ENCODE measurements at places on chromosomes 4 and X.

DNA sequence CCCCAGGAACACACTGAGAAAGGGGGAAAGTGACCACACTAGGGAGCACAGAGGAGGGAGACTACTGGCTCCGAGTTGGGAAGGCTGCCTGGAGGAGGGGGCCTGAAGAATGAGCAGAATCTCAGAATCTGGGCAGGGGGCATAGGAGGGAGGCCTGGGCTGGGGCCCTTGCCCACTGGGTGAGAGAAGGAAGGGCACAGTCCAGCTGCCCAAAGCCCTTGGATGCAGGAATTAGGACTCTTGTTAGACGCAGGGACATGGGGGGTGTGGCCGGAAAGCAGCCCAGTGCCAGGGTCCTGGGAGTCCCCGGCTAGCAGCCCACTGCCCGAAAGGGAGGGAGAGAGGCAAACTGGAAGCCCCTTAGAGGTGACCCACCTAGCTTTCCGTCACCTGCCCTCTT is 1.9 kb upstream of the DUSP9 start:
- no peak for DNase-seq

GRCh38 chr4:167234316-167234881 is at the start of gene SPOCK3:
Gene SPOCK3, minus strand, starts transcription at chr4:167234494.
- no peak for DNase-seq

DNA sequence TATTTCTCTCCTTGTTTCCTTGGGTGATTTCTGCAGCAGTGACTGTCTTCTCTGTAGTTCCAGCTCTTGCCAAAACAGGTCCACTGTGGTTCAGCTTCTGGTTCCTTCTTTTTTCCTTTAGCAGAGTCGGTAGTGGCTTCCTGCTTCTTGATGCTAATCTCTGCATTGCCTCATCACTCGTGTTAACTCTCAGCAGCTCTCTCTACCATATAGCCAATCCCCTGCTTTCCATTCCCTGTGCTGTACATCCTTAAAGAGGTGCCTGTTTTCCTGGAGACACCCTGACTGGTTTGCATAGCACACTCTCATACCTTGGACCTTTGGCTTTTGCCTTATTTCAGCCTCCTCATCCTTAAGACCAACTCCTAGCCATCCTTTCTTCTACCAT is 191.2 kb upstream of the LNX1 start:
- no peak for DNase-seq

DNA sequence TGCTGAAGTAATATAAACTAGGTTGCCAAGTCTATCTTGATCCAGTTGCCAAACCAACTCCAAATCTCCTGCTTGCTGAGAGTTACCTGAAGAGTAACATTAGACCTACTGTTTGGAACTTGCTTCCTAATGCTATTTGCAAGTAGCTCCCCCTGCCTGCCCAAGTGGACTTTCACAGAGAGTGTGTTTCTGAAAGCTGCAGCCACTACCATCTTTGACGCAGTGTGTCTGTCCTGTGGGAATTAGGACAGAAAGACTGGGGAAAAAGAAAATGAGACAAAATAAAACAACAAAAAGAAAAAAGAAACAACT is 195.0 kb upstream of the HS3ST1 start:
- DNase-seq: no peak

DNA sequence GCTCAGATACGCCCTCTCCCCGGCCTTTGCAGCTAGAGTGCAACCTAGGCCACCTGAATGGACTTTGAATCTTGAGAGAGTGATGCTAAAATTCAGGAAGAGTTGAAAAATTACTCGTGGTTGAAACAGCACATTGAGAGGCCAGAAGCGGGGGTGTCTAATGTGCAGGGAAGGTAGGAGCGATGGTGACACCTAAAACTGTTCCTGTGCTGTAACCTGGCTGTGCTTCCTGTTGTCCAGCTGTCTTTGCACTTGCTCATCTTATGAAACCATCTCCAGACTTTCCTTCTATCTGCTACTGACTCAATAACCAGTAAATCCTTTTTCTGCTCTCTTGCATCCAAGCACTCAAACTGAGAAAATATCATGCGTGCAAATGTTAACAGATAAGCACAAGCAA is 106.4 kb upstream of the RPS6KA3 start:
- no peak for DNase-seq

DNA sequence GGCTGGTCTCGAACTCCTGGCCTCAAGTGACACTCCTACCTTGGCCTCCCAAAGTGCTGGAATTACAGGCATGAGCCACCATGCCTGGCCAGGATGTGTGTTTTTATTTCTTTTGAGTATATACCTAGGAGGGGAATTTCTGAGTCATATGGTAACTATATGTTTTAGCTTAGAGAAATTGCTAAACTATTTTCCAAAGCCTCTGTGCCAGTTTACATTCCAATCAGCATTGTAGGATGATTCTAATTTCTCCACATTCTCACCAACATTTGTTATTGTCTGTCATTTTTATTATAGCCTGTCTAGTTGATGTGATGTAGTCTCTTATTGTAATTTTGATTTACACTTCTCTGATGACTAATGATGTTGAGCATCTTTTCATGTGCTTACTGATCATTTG is 1576.0 kb downstream of the RPA4 start:
- no peak for DNase-seq

GRCh38 chr4:8278421-8279287 is 9.1 kb downstream of the HTRA3 start:
- DNase-seq: no peak

DNA sequence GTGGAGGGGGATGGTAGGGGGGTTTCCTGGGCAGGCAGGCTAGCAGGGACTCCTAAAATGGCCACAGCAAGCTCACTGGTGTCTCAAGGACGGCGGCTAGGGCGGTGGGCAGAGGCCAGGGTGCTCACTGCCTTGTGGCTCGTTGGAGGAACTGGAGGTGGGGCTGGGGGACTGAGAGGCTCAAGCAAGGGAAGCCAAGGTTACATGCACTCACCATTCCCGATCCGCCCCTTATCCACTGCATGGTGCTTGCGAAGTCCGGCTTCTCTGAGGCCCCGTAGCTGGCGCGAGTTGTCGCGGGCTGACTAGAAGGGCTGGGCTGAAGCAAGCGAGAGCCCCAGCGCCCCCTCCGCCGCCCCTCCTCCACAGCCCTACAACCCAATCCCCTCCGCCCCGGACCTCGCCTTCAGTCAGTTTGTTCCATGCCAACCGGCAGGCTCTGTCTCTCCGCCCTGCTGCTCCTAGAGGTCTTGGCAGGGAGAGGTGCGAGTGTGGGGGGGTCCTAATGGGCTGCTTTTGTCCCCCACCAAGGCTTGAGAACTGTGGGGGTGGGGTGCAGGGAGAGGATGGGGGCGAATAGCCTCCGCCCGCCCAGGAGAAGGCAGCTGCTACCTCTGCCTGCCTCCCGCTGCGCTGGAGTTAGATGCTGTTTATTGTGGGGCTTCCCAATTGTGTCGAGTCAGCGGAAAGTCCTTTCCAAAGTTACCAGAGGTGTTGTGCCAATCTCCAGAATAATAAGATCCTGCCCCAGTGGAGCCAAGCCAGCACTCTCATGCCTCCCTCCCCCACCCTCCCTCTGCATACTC is at the start of gene ARHGEF9:
Gene ARHGEF9 (minus strand): TSS at position 313 of the 806 bp plus-strand sequence. CDS start 69 bp downstream, at position 244.
- DNase-seq: no peak

GRCh38 chr4:33080275-33080674 is 2360.1 kb downstream of the PCDH7 start:
- DNase-seq: no peak

Measured in stimulated activated CD8-positive, alpha-beta memory T cell treated with anti-CD3 and anti-CD28 coated beads, Interleukin-15, amount 100 ng/mL, for 4 hours (primary cell).